Natural killer cell (primary cell): ENCODE measurements at places on chromosomes 6 and 20. TPM values are rescaled to one million over a fixed set of nuclear protein-coding genes. Genes with fewer than 3 reads are reported as not detected.

GRCh38 chr6:126812651-126813050 is 305.8 kb upstream of the RSPO3 start:
- H3K4me1 ChIP-seq, result no peaks in the 10 kb centered on the region
- H3K27ac ChIP-seq, result no peak overlapping the region
- no peak overlapping the region for H3K4me3 ChIP-seq
- no peaks in the 10 kb centered on the region for H3K36me3 ChIP-seq

- H3K27me3 ChIP-seq, result no peaks in the 10 kb centered on the region
- no peak overlapping the region for H3K27ac ChIP-seq
- H3K36me3 ChIP-seq, result no peaks in the 10 kb centered on the region
Measured at GRCh38 chr6:88020439-88020838, 27.2 kb upstream of the SPACA1 start.

GRCh38 chr20:63106108-63106764 is 99.5 kb upstream of the BHLHE23 start:
- H3K27ac ChIP-seq, result no peak overlapping the region
- H3K4me3 ChIP-seq, result no peak overlapping the region
- peaks cover 5% of the 10 kb centered on the region for H3K4me1 ChIP-seq
- DNase-seq, result no peak

GRCh38 chr6:44829836-44830235 is 442.3 kb downstream of the CDC5L start:
- H3K4me1 ChIP-seq, result peaks cover 6% of the 10 kb centered on the region
- no peak overlapping the region for H3K4me3 ChIP-seq
- H3K27me3 ChIP-seq, result no peaks in the 10 kb centered on the region
- H3K36me3 ChIP-seq, result peaks cover 4% of the 10 kb centered on the region
- H3K27ac ChIP-seq, result no peak overlapping the region

GRCh38 chr6:6829872-6830685 is 241.6 kb downstream of the LY86 start:
- no peaks in the 10 kb centered on the region for H3K36me3 ChIP-seq
- DNase-seq, result no peak
- no peak overlapping the region for H3K4me3 ChIP-seq
- H3K27ac ChIP-seq, result no peak overlapping the region

GRCh38 chr6:47179286-47179685 is 130.4 kb downstream of the TNFRSF21 start:
- H3K27ac ChIP-seq, result no peak overlapping the region
- no peaks in the 10 kb centered on the region for H3K27me3 ChIP-seq
- DNase-seq, result no peak
- no peaks in the 10 kb centered on the region for H3K36me3 ChIP-seq

- H3K27me3 ChIP-seq, result no peaks in the 10 kb centered on the region
- no peak overlapping the region for H3K27ac ChIP-seq
- no peaks in the 10 kb centered on the region for H3K36me3 ChIP-seq
Measured at GRCh38 chr6:115677198-115677597, 383.5 kb downstream of the FRK start.

DNA sequence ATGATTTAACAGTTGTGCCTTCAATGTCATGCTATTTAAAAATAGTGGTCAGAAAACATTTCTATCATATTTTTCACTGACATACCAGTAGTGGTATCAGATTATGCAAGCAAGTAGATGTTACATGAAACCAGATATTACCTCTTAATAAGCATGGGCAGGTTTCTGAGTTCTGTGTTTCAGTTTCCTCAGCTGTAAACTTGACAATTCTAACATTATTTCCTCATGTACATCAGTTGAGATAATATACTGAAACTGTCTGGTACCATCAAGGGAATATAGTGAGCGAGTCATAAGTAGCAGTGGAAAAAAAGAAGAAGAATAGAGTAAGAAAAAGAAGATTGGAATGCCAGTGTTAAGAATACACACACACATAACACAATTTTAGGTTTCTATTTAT is 477.9 kb upstream of the MANEA start:
- H3K27me3 ChIP-seq, result no peaks in the 10 kb centered on the region
- no peak for DNase-seq
- no peaks in the 10 kb centered on the region for H3K36me3 ChIP-seq
- no peak overlapping the region for H3K4me3 ChIP-seq

Gene SFTA2
- total RNA-seq, result not detected

Gene OR2H2
- total RNA-seq, result not detected
